Neural progenitor cell (in vitro differentiated cells): ENCODE measurements at places on chromosomes 7 and 10. TPM values are rescaled to one million over a fixed set of nuclear protein-coding genes. Genes with fewer than 3 reads are reported as not detected.
A peak's percentile ranks its signal among the peaks of the same experiment; 100 is the strongest.

The KDM7A gene
- 10.5 and 13.6 TPM in 2 replicates for total RNA-seq

DNA sequence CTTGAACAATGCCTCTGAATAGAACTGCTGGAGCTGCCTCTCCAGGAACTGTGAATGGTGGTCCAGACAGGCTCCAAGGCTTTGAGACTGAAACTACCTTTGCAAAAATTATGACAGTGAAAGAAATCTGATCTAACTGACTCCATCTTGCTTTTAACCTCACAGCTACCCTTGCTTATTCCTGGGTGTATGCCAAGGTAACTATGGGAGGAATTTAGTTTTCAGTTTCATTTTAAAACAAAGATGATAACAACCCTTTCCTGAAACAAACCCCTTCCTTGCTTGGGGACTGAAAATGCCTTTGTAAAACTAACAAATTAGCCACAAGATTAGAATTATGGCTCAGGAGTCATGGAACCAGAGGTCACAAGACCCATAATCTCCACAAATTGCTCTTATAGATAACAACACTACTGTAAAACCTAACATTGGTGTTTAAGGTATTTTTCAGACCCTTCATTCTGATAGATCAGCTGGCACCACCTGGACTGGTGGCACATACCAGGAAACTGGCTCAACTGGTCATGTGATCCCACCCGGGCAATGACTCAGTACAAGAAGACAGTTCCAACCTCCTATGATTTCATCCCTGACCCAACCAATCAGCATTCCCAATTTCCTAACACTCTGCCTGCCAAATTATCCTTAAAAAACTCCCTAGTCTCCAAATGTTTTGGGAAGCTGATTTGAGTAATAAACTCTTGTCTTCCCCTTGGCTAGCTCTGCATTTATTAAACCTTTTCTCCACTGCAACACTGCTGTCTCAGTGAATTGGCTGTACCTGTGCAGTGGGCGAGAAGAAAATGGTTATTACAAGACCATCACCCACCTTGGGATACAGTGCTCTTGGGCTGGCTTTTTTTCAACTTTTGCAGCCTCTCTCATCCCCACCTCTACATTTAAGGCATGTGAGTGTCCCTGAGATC, 608.1 kb downstream of the TYW1 start:
- no peak overlapping the region for H3K4me3 ChIP-seq
- H3K4me1 ChIP-seq, result no peaks in the 10 kb centered on the region
- no peaks in the 10 kb centered on the region for H3K36me3 ChIP-seq
- no peak overlapping the region for H3K27ac ChIP-seq

The AMPH gene
- 21.2 and 22.8 TPM in 2 replicates for total RNA-seq

DNA sequence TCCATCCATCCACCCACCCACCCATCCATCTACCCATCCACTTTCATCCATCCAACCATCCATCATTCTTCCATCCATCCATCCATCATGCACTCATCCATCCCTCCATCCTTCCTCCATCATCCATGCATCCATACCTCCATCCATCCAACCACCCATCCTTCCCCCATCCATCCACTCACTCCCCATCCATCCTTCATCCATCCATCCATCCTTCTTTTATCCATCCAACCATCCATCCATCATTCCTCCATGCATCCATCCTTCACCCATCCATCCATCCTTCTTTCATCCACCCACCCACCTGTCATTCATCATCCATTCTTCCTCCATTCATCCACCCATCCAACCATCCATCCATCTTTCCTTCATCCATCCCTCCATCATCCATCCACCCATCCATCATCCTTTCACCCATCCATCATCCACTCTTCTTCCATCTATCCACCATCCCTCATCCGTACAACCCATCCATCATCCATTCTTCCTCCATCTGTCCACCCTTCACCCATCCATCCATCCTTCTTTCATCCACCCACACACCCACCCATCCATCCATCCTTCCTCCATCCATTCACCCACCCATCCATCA, 428.2 kb downstream of the DNAJB6 start:
- H3K4me3 ChIP-seq, result no peak overlapping the region
- H3K4me1 ChIP-seq, result peaks cover 10% of the 10 kb centered on the region
- H3K27me3 ChIP-seq, result no peaks in the 10 kb centered on the region

The DNMBP gene
- 24.1 and 26.7 TPM in 2 replicates for total RNA-seq

- H3K36me3 ChIP-seq, result no peaks in the 10 kb centered on the region
- no peak for DNase-seq
- peak overlapping the region; percentile 12 for H3K4me3 ChIP-seq
- H3K27ac ChIP-seq, result peak overlapping the region; percentile 75
- H3K27me3 ChIP-seq, result no peaks in the 10 kb centered on the region
- H3K4me1 ChIP-seq, result peaks cover 20% of the 10 kb centered on the region
Measured at GRCh38 chr7:35680403-35681013, 14.4 kb downstream of the HERPUD2 start.

- H3K4me3 ChIP-seq, result no peak overlapping the region
- peaks cover 13% of the 10 kb centered on the region for H3K4me1 ChIP-seq
- no peak for DNase-seq
- no peak overlapping the region for H3K27ac ChIP-seq
Measured at GRCh38 chr10:112991888-112992491, 41.9 kb downstream of the TCF7L2 start.

The NPFFR1 gene
- 0.06 TPM in 1 of 2 replicates, not detected in the other for total RNA-seq

- H3K4me3 ChIP-seq, result no peak overlapping the region
- H3K27ac ChIP-seq, result no peak overlapping the region
- H3K4me1 ChIP-seq, result peaks cover 9% of the 10 kb centered on the region
Measured at GRCh38 chr10:88213065-88213605, 349.7 kb downstream of the PTEN start.

GRCh38 chr10:20616918-20617810, 279.9 kb downstream of the NEBL start:
- DNase-seq, result no peak
- no peak overlapping the region for H3K27ac ChIP-seq
- no peaks in the 10 kb centered on the region for H3K36me3 ChIP-seq
- no peaks in the 10 kb centered on the region for H3K27me3 ChIP-seq
- no peaks in the 10 kb centered on the region for H3K4me1 ChIP-seq

- H3K27me3 ChIP-seq, result no peaks in the 10 kb centered on the region
- H3K36me3 ChIP-seq, result no peaks in the 10 kb centered on the region
- peak; percentile 56 for DNase-seq
- no peak overlapping the region for H3K4me3 ChIP-seq
- H3K4me1 ChIP-seq, result peaks cover 32% of the 10 kb centered on the region
- no peak overlapping the region for H3K27ac ChIP-seq
Measured at GRCh38 chr10:131775433-131775832, 125.4 kb upstream of the PPP2R2D start.

The MLXIPL gene
- total RNA-seq, result 0.87 and 0.90 TPM in 2 replicates

- H3K36me3 ChIP-seq, result no peaks in the 10 kb centered on the region
- H3K27ac ChIP-seq, result no peak overlapping the region
- peaks cover 5% of the 10 kb centered on the region for H3K4me1 ChIP-seq
Measured at GRCh38 chr7:118844748-118845147, 620.2 kb downstream of the ANKRD7 start.

The PTF1A gene
- not detected in 2 replicates for total RNA-seq

DNA sequence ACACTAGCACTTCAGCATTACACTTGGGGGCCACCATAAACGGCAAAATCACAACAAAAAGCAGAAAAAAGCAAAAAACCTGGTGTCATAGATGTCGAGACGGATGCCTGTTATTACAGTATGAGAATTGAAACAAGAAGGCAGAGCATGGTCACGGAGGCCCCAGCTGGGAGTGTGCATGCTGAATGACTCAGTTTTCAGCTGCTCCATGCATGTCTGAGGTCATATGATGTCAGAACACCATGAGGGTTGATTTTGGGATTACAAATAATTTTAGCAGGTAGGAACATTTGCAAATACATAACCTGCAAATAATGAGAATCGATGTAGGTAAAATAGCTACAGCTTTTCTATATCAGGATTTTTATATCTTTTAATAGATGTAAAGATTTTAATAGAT, 19.1 kb downstream of the ZMYND11 start:
- no peak for DNase-seq
- no peak overlapping the region for H3K4me3 ChIP-seq
- no peaks in the 10 kb centered on the region for H3K4me1 ChIP-seq
- no peak overlapping the region for H3K27ac ChIP-seq

- H3K4me1 ChIP-seq, result no peaks in the 10 kb centered on the region
- H3K27ac ChIP-seq, result no peak overlapping the region
- DNase-seq, result peak; percentile 33
- no peaks in the 10 kb centered on the region for H3K36me3 ChIP-seq
- H3K27me3 ChIP-seq, result peaks cover 10% of the 10 kb centered on the region
Measured at GRCh38 chr10:96377816-96378294, 19.1 kb upstream of the OPALIN start.

The GRK5 gene
- 4.3 and 6.2 TPM in 2 replicates for total RNA-seq

- H3K36me3 ChIP-seq, result no peaks in the 10 kb centered on the region
- peaks cover 13% of the 10 kb centered on the region for H3K4me1 ChIP-seq
- no peak for DNase-seq
- no peaks in the 10 kb centered on the region for H3K27me3 ChIP-seq
Measured at GRCh38 chr7:138066954-138067394, 9.3 kb upstream of the AKR1D1 start.

GRCh38 chr7:32648408-32649156, 153.3 kb downstream of the AVL9 start:
- H3K36me3 ChIP-seq, result no peaks in the 10 kb centered on the region
- DNase-seq, result no peak
- no peaks in the 10 kb centered on the region for H3K27me3 ChIP-seq
- no peak overlapping the region for H3K4me3 ChIP-seq
- H3K4me1 ChIP-seq, result no peaks in the 10 kb centered on the region

DNA sequence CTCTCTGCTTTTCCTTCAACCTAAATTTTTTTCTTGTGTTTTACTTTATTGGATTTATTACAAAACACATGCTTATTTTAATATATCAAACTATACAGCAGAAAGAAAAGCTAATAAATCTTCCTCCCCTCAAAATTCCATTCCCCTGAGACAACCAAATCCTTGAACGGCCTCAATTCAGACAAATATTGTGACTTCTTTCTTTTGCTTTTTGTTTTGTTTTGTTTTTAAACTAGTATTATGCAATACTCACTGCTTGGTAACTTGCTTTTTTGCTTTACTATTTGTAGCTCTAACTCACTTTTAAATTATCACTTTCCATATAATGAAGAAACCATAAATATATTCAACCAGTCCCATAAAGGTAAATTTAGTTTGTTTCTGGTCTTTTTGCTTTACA, 59.4 kb upstream of the CDK1 start:
- no peak overlapping the region for H3K27ac ChIP-seq
- no peaks in the 10 kb centered on the region for H3K27me3 ChIP-seq
- DNase-seq, result no peak
- no peaks in the 10 kb centered on the region for H3K36me3 ChIP-seq
- no peaks in the 10 kb centered on the region for H3K4me1 ChIP-seq
- no peak overlapping the region for H3K4me3 ChIP-seq

DNA sequence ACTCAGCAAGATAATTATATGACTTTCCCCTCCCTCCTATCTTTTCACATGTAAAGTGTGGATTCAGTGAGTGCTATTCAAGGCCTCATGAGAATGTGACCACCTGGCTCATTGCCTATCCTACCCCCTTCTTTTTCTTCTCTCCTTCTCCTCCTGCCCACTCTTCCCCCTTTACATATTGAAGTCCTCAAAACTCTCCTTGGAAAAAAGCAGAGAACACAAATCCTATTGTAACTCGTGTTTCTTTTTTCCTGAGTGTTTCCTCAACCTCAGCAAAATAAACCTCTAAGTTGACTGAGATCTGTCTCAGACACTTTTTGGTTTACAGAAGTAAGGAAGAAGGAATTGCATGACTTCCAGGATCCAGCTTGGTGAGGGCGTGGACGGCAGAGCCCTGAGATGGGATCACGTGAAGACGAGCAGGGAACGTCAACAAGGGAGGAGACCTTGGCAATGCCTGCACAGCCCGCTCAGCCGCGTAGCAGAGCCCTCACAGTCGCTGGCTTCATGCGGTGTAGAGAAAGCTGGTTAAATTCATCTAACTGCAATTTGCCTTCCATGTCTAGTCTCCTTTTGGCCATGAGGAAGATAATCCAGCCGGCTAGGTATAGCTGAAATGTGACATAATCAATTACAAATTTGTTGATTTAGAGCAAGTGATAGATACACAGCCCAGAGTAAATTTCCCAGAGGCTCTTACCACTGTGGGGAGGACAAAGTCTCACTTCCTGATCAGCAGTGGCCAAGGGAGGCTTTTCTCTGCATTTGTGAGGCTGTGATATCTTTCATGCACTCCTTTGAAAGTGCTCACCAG, 75.7 kb downstream of the LYZL2 start:
- no peak overlapping the region for H3K4me3 ChIP-seq
- no peak overlapping the region for H3K27ac ChIP-seq
- H3K27me3 ChIP-seq, result no peaks in the 10 kb centered on the region
- no peaks in the 10 kb centered on the region for H3K36me3 ChIP-seq
- DNase-seq, result peak; percentile 30
- peaks cover 25% of the 10 kb centered on the region for H3K4me1 ChIP-seq

The HMX3 gene
- 0.12 TPM in 1 of 2 replicates, not detected in the other for total RNA-seq

- no peaks in the 10 kb centered on the region for H3K27me3 ChIP-seq
- DNase-seq, result no peak
- H3K4me1 ChIP-seq, result peaks cover 7% of the 10 kb centered on the region
Measured at GRCh38 chr7:74499835-74500388, 46.2 kb downstream of the GTF2IRD1 start.

DNA sequence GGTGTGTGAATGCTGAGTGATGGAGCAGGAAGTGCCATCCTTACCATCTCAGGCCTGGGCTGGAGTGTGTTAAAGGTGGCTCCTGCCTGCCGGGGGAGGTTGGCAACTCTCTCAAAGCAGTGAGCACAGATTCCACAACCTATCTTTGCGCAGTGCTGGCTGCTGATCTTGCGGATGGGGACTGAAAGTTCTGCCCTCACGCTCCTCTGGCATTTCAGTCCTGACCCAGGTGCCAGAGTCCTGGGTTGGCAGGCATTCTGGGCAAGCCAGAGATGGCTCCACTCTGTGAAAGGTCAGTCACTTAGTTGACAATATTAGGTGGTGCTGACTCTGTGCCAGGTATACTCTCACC, 315.5 kb downstream of the RPS24 start:
- no peak overlapping the region for H3K27ac ChIP-seq
- no peaks in the 10 kb centered on the region for H3K27me3 ChIP-seq
- no peak for DNase-seq
- H3K4me1 ChIP-seq, result no peaks in the 10 kb centered on the region

DNA sequence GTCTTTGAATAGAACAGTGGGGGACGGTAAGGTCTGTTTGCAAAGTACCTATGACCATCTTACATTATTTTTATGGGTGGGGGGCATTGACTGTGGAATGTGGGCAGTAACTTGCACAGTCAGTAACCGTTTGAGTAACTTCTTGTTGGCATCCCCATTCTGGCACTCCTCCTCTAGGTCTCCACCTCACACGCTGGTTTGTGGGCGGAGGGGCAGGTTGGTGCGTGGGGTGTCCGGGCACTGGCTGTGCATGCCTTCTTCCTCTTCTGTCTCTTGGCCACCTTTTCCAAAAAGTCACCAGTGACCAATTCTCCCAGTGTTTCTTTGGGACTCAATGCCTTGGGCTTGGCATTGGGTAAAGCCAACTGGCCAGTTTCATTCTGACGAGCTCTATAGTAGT, 43.6 kb downstream of the DNAJB6 start:
- no peak for DNase-seq
- no peaks in the 10 kb centered on the region for H3K27me3 ChIP-seq
- no peak overlapping the region for H3K27ac ChIP-seq
- peaks cover 6% of the 10 kb centered on the region for H3K36me3 ChIP-seq

The WEE2 gene
- 0.12 TPM in 1 of 2 replicates, not detected in the other for total RNA-seq

GRCh38 chr10:96439725-96440124, 74.0 kb downstream of the TLL2 start:
- no peaks in the 10 kb centered on the region for H3K27me3 ChIP-seq
- DNase-seq, result no peak
- peaks cover 21% of the 10 kb centered on the region for H3K4me1 ChIP-seq
- no peak overlapping the region for H3K4me3 ChIP-seq
- no peaks in the 10 kb centered on the region for H3K36me3 ChIP-seq

GRCh38 chr10:69358148-69358795, 58.4 kb downstream of the TACR2 start:
- DNase-seq, result no peak
- H3K27me3 ChIP-seq, result no peaks in the 10 kb centered on the region
- no peaks in the 10 kb centered on the region for H3K36me3 ChIP-seq
